ENCODE measurements at places on chromosomes 1 and 21.

DNA sequence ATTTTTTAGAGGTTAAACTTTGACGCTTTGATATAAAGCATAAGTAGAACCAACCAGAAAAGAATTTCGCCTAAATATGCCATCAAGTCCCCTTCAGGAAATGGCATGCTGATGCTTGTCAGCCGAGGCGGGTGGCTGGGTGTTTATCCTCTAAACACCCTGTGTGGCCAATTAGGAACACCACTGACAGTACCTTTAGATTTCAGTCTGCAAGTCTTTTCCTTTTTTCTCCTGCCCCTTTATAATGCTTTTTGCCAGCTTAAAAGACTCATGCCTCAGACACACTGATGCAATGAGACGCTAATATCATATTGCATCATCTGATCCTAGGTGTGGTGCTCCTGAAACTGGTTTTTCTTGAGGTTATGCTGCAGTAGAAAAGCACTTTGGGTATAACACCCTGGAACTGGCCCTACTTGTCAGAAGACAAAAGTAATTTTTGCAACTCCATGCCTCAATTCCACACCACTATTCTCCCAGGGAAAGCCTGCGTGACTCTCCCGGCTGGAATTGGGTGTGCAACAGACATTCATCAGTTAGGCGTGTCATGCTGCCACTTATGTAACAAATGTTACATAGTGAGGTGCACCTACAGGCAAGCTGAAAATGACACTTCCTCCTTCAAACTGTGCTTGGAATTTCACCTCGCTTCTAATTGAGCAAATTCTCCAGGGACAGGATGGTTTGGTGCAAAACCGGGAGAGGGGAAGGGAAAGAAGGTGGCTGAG, 2.0 kb upstream of the RCC2 start:
- peak; percentile 24 for DNase-seq

- no peak for DNase-seq
Measured at GRCh38 chr1:20099533-20099932, 19.8 kb downstream of the PLA2G2D start.

DNA sequence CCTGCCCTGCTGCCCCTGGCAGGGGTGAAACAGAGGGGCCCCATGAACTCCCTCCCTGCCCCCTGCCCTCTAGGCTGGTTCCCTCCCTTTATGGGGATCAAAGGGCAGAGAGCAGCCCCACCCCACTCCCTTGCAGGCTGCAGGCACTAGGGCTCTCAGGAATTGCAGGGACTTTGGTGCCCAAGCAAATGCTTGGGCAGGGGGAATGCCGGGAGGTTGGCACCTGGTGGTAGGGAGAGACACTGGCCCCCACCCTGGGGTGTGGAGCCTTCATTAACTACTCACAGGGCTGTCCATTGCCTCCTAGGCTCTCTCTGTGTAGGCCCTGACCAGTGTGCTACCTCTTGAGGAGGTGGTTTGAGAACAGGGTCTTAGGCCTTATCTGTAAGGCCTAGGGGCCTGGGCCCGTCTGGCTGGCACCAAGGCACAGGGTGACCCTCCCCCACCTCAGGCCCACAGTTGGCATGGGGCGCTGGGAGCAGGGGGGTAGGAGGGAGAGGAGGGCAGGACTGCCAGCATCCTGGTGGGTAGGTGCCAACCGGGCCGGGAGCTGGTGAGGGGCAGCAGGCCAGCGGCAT, 4.7 kb downstream of the ZBTB7B start:
- DNase-seq: no peak

- no peak for DNase-seq
Measured at GRCh38 chr1:53398576-53399365, 60.4 kb upstream of the DMRTB1 start.

DNA sequence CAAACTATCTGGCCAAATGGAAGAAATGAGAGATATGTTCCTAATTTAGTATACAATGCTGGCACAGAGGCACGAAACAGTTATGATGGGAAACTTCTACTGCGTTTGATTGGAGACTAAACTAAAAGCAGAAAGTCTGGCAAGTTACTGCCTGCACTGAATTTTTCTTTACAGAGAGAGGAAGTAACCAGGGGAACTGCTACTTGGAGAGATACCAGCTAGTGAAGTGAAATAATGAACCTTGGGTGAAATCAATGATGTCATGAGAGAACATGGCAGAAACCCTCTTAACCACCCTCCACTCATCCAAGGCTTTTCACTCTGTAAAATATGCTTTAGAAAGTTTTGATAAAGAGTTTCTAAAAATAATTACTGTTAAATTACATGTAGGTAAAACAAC, 29.3 kb downstream of the NIBAN1 start:
- peak; percentile 66 for DNase-seq

DNA sequence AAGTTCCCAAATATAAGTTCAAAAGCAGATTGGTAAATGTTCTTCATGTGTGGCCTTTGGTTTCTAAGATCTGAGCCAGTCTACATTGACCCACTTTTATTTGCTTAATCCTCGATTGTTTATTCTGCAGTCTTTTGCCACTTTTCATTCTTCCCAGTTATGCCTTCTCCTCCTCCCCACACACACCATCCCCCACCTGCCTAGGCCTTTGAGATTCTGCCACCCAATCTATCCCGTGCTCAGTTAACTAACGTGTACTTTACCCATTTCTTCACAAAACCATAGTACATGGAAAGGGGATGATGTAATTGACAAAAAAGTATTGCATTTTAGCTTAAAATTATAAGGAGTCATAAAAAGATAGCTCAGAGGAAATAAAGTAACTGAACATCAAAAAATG, 3.7 kb downstream of the CFH start:
- DNase-seq: no peak

DNA sequence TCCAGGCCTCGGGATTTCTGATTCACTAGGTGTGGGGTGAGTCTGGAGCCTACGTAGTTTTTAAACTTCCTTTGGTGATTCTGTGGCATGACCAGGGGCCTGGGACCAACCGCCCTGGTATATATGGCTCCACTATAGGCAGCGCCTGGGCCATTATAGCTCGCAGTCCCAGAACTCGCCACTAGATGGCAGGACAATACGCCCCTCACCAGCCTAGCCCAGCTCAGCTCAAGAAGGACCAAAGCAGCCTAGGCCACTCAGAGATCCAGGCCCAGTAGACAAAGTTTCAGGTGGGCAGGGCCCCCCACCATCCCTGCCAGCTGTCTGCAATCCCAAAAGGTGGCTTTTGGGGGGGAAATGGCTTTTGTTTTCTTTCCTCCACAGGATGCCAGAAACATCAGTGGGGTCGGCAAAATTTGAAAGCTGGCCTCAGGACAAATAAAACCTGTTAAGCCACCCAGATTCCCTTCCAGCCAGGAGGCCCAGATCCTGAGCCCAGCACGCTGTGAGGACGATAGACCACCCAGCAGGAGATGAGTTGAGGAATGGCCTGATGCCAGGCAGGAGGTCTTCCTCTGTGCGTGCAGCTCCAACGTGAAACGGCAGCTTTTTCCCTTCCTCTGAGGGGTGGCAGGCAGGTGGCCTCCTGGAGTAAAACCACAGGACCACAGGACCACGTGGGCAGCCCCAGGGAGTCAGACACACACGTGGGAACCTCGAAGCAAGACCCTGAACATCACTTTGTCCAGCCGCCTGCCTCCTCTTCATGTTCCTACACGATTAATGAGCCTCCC, 24.8 kb upstream of the TMEM51 start:
- peak; percentile 89 for DNase-seq

DNA sequence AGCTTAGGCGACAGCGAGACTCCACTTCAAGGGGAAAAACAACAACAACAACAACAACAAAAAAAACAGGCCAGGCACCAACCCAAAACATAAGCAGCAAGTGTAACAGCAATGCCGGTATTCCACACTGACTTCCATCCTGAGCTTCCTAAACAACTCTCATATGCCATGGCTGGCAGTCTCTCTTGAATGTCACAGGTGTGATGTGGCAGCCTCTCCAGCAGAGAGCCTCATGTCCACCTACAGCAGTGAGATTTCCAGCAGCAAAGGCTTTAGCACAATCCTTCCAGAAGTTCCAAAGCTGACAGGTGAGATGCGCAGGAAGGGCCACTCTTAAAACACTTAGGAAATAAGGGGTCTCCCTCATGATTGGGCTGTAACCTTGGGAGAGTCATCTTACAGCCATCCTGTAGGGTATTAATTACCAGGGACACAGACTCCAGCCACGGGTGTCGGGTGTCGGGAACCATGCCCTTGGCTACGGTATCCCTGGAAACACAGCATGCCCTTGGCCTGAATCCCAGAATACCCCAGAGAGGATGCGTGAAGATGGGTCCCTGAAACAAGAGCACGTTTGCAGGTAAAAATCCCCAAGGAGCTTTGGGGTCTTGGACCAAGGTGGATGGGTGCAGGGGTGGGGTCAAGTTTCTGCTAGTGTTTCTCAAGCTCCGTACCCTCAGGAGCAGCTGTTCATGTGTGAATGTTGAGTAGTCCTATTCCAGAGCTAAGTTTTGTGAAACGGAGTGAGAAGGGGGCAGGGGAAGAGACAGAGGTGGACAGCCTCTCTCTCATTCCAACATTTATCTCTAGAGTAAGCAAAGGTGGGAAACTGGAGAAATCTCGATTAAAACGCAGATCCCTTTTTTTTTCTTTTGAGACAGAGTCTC, 31.4 kb downstream of the CLSTN1 start:
- no peak for DNase-seq

GRCh38 chr1:24699628-24700027, 45.6 kb upstream of the CLIC4 start:
- no peak for DNase-seq

DNA sequence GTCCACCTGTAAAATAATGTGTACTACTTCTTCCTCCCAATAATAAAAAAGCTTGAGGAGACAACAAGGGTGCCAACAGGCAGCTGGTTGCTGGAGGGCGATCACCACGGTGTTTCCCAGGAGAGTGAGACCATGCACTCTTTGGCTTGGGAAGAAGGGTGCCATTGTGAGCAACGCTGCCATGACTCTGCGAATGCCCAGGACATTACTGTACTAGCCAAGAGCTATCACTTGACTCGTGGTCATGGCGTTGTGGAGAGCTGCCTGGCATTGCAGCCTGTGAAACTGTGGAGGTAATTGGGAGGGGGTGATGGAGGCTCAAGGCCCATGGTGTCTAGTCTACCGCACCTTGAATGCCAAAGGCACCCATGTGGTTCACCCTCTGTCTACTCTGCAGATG, 14.6 kb upstream of the PRMT2 start:
- no peak for DNase-seq

DNA sequence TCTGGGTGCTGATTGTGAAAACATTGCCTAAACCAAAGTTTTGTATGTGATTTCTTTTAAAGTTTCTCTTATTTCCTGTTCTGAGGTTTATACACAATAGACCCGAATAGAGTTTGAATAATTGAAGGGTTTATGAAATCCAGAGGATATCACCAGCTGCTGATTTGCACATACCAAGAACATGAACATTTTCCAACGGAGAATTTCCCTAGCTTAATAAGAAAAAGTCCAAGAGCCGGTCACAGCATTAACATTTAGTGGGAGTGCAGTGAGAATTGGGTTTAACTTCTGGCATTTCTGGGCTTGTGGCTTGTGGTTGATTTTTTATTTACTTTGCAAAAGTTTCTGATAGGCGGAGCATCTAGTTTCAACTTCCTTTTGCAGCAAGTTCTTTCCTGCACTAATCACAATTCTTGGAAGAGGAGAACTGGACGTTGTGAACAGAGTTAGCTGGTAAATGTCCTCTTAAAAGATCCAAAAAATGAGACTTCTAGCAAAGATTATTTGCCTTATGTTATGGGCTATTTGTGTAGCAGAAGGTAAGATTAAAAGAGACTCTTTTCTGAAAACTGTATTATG, at the start of gene CFH:
TSS of gene CFH (plus strand) at position 407 of the 579 bp plus-strand sequence. CDS start at position 482, 75 bp downstream.
- DNase-seq: peak; percentile 52
